ENCODE measurements at places on chromosomes 2 and 18. TPM values are rescaled to one million over a fixed set of nuclear protein-coding genes. Genes with fewer than 3 reads are reported as not detected.

GAL3ST2 gene
- 0.33 TPM for total RNA-seq

SNTG2 gene
- total RNA-seq: not detected

TNS1 gene
- 21.4 TPM for total RNA-seq

CSRNP3 gene
- not detected for total RNA-seq

LINC00305 gene
- not detected for total RNA-seq

CFAP65 gene
- 0.11 TPM for total RNA-seq

RFX8 gene
- not detected for total RNA-seq

ABHD1 gene
- 1.2 TPM for total RNA-seq

Data from A549 treated with ZK216348 at 1 μM for 4 hours (cell line).